ENCODE measurements at places on chromosomes 5 and 9. TPM values are rescaled to one million over a fixed set of nuclear protein-coding genes. Genes with fewer than 3 reads are reported as not detected.
A peak's percentile ranks its signal among the peaks of the same experiment; 100 is the strongest.

PPP2R2B gene
- total RNA-seq, result 9.1 TPM

BRD8 gene
- 51.7 TPM for total RNA-seq

STPG3 gene
- total RNA-seq, result not detected

ZDHHC11B gene
- total RNA-seq, result 12.7 TPM

HTR1A gene
- total RNA-seq, result not detected

KCNMB1 gene
- 42.1 TPM for total RNA-seq

POU4F3 gene
- total RNA-seq, result not detected

TAF11L10 gene
- total RNA-seq, result not detected

NPR3 gene
- total RNA-seq, result 17.6 TPM

TEX48 gene
- not detected for total RNA-seq

CCDC69 gene
- 269 TPM for total RNA-seq

ASPN gene
- total RNA-seq, result 16.6 TPM

GRCh38 chr5:95283761-95284571 is 928 bp downstream of the MCTP1 start:
- peaks cover 25% of the 10 kb centered on the region for H3K4me1 ChIP-seq
- no peak for DNase-seq

- no peaks in the 10 kb centered on the region for H3K27me3 ChIP-seq
- peaks cover 25% of the 10 kb centered on the region for H3K4me1 ChIP-seq
- DNase-seq, result peak; percentile 81
- no peaks in the 10 kb centered on the region for H3K36me3 ChIP-seq
These were observed 34.2 kb downstream of the STC2 start for GRCh38 chr5:173293817-173294672.

GRCh38 chr9:68458918-68459317 is 81.8 kb downstream of the TMEM252 start:
- H3K27me3 ChIP-seq, result no peaks in the 10 kb centered on the region
- no peak for DNase-seq
- peaks cover 1% of the 10 kb centered on the region for H3K36me3 ChIP-seq
- H3K4me3 ChIP-seq, result no peak overlapping the region

GRCh38 chr5:151154931-151155774 is 2.4 kb downstream of the ANXA6 start:
- DNase-seq, result no peak
- H3K36me3 ChIP-seq, result no peaks in the 10 kb centered on the region
- no peaks in the 10 kb centered on the region for H3K27me3 ChIP-seq
- H3K27ac ChIP-seq, result peak overlapping the region; percentile 97
- H3K4me3 ChIP-seq, result peak overlapping the region; percentile 92

DNA sequence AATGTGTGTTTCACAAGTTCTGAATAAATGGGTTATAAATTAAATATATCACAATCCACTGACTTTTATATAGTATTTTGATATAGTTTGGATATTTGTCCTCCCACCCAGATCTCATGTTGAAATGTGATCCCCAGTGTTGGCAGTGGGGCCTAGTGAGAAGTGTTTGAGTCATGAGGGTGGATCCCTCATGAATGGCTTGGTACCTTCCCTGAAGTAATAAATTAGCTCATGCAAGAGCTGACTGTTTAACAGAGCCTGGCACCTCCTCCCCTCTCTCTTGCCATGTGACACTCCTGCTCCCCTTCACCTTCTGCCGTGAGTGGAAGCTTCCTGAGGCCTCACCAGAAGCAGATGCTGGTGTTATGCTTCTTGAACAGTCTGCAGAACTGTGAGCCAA is 127.9 kb upstream of the PALM2AKAP2 start:
- no peak overlapping the region for H3K27ac ChIP-seq
- no peaks in the 10 kb centered on the region for H3K4me1 ChIP-seq
- no peaks in the 10 kb centered on the region for H3K36me3 ChIP-seq
- H3K4me3 ChIP-seq, result no peak overlapping the region
- H3K27me3 ChIP-seq, result no peaks in the 10 kb centered on the region

DNA sequence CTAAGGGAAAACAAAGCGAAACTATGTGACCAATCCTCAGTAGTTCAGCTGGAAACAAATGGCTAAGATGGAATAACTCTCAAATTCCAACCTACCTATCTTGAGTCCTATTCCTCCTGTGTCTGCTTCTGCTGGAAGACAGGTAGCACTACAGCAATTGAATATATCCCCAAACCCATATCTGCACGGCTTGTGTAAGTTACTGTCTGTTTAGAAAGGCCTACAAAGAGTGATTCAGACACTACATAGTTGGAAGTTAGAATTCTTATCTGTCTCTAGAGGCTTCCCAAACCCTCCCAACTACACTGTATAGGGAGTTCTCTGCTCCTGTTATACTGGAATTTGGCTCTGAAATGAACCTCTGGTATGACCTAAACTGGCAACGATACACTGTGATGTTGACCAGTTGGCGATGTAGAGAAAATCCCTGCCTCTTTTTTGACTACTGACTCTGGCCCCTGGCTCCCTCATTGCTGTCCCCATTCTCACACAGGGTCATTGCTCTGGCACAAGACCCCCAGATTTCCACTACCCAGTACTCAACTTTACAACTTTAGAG is 22.6 kb upstream of the NADK2 start:
- no peak for DNase-seq
- no peaks in the 10 kb centered on the region for H3K27me3 ChIP-seq
- H3K4me3 ChIP-seq, result no peak overlapping the region
- no peak overlapping the region for H3K27ac ChIP-seq
- no peaks in the 10 kb centered on the region for H3K4me1 ChIP-seq
- H3K36me3 ChIP-seq, result no peaks in the 10 kb centered on the region

DNA sequence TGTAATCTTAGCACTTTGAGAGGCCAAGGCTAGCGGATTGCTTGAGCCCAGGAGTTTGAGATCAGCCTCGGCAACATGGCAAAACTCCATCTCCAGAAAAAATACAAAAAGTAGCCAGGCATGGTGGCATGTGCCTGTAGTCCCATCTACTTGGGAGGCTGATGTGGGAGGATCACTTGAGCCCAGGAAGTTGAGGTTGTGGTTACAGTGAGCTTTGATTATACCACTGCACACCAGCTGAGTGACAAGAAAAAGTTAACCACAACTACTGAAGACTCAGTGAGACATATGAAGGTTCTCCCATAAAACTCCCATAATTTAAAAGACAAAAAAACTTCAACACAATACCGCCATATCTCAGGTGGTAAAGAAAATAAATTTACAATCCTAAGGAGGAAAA is 98.0 kb downstream of the NR6A1 start:
- H3K27me3 ChIP-seq, result no peaks in the 10 kb centered on the region
- DNase-seq, result no peak
- H3K4me1 ChIP-seq, result no peaks in the 10 kb centered on the region

- H3K27ac ChIP-seq, result no peak overlapping the region
- no peak for DNase-seq
- H3K36me3 ChIP-seq, result no peaks in the 10 kb centered on the region
- H3K4me3 ChIP-seq, result no peak overlapping the region
These were observed 98.2 kb downstream of the GHR start for GRCh38 chr5:42521406-42521805.

- no peaks in the 10 kb centered on the region for H3K36me3 ChIP-seq
- H3K4me3 ChIP-seq, result no peak overlapping the region
- H3K27ac ChIP-seq, result no peak overlapping the region
- DNase-seq, result no peak
These were observed 7.7 kb upstream of the PTPDC1 start for GRCh38 chr9:94076557-94076956.

DNA sequence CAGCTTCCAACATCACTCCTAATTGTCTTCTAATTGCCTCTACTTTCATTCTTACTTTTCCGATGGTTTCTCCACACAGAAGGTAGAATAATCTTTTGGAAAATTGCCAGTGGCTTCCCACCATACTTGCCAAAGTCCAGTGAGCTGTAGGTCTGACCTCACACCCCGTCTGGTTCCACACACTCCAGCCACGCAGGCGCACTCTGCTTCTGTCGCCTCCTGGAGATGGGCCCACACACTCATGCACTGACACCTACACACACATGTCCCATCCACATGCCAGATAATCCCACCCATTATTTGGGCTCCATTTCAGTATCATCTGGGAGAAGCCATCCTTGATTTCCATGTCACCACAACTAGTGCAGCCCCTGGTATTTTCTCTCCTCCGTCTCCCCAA is 12.7 kb downstream of the SHC3 start:
- no peaks in the 10 kb centered on the region for H3K36me3 ChIP-seq
- DNase-seq, result no peak
- H3K4me1 ChIP-seq, result no peaks in the 10 kb centered on the region
- H3K4me3 ChIP-seq, result no peak overlapping the region
- H3K27ac ChIP-seq, result no peak overlapping the region

- H3K27ac ChIP-seq, result no peak overlapping the region
- H3K4me1 ChIP-seq, result no peaks in the 10 kb centered on the region
- DNase-seq, result no peak
- H3K27me3 ChIP-seq, result no peaks in the 10 kb centered on the region
These were observed 234.5 kb upstream of the SLC24A2 start for GRCh38 chr9:20023210-20023905.

GRCh38 chr5:126066836-126067235 is 356.4 kb upstream of the GRAMD2B start:
- no peak for DNase-seq
- H3K27ac ChIP-seq, result no peak overlapping the region
- no peaks in the 10 kb centered on the region for H3K36me3 ChIP-seq
- no peaks in the 10 kb centered on the region for H3K27me3 ChIP-seq
- H3K4me1 ChIP-seq, result no peaks in the 10 kb centered on the region

DNA sequence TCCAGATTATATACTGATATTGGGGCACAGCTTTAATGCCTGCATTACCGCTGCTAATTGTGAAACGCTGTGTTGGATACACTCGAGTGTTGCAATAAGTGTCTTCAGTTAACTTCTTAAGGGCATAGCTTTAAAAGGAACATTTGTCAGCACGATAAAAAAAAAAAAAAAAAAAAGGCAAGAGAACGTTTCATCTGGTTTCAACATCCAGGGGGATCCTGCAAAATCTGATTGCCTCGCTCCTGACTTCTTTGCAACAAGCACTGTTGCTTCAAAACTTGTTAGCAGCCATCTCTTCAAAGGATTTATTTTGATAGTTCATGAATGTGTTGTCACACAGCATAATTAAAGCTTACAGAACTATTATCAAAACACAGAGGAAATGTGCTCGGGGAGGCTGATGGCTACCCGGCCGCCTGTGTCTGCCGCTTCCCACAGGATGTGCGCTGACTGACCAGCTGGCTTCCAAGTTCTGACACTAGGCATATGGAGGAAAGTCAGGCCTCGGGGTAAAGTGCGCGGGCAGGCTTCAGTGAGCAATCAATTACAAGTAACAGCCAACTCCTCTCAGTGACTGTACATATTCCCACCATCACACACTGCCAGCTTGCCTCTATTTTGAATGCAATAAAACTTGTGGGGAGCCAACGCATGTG is 77.7 kb downstream of the EBF1 start:
- H3K4me3 ChIP-seq, result no peak overlapping the region
- peak overlapping the region; percentile 49 for H3K27ac ChIP-seq
- H3K4me1 ChIP-seq, result no peaks in the 10 kb centered on the region
- peak; percentile 75 for DNase-seq
- H3K27me3 ChIP-seq, result no peaks in the 10 kb centered on the region

All from sigmoid colon (tissue), 7 donors.